CD4-positive, alpha-beta T cell treated with Interleukin-6 at 100 ng/mL for 8 hours (primary cell): ENCODE measurements at places on chromosomes 12 and 14.
A peak's percentile ranks its signal among the peaks of the same experiment; 100 is the strongest.

- no peak for DNase-seq
These were observed 65.5 kb downstream of the PELI2 start for GRCh38 chr14:56183631-56184157.

DNA sequence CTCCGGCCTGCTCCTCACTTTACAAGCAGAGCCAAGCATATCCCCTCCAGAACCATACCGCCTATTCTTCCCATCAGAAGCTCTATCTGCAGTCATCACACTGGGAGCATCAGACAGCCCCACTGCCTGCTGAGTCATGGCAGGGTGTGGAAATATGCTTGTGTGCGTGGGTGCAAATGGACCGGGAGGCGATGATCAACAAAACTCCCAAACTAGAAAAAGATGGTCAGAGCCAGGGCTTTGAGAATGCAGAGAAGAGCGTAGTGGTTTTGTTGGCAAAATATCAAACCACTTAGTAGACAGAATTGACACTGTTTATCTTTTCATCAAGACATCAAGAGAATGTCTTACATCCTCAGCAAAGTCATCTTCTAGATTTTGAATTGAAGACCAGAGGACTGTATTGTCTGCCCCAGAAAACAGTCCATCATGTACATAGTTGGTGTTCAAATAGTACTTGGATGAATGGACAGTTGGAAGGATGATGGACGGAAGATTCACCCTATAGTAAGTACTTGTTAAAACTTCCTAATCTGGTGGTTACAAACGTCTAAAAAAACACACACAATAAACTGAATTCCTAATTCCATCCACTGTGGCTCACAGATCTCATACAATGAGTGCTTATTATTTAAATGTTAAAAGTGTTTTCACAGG is 54.9 kb downstream of the VWF start:
- DNase-seq, result no peak

DNA sequence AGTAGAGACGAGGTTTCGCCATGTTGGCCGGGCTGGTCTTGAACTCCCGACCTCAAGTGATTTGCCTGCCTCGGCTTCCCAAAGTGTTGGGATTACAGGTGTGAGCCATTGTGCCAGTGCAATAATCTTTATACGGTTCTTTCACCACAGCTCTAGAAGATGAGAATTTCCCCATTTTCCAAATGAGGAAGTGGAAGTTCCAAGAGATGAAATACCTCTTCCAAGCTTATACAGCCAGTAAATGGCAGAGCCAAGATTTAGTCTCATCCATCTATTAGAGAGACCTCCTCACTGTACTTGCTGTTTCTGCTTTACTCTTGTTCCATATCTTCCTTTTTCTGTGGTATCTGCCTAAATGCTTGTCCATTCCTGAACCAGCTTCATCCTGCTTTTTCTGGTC is 3.1 kb upstream of the LMNTD1 start:
- no peak for DNase-seq

GRCh38 chr12:49910331-49911212 is 6.9 kb upstream of the FAIM2 start:
- DNase-seq, result no peak

DNA sequence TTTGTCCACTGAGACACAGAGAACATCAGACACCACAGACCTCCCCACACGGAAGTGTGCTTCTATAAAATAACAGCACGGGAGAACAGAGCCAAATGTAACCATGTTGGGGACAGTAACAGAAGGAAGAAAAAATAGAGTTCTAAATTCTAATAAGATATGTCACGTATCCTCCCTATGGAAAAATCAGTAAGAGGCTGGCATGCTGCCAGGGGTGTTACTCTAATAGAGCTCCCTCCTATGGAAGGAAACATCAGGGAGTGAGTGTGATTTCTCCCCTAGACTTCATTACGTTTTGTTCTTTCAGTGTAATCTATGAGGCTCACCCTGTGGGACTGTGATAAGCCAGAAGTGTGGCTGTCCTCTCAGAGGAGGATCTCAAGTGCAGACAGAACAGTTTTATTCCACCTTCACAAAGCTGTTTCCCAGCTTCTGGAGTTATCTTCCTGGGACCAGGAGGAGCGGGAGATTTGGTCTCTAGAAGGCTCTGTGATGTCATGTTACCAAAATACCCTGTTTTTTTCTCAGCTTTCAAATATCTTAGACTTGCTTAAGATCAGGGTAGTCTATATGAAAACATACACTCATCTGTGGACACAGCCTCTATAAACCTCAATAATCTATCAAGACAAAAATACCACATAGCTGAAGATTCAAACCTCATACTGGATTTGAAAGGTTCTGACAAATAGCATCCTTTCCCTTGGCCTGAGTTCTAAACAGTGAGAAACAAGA is 69.3 kb downstream of the ZFC3H1 start:
- no peak for DNase-seq

DNA sequence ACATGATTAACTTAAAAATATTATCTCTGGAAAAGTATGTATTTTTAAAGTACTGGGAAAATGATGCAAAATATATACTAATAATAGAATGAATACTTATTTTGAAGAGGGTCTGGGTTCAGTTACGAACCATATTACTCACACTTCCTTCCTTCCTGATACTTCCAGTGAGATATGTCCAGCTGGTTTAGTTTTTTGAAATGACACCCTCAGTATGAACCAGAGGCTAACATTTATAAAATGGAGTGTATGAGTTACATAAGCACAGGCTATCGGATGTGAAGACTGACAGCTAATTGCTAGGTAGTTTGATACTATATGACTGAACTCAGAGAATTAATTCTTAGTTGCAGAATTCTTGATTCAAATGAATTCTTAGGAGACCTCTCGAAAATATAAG is 122.9 kb downstream of the OTOGL start:
- no peak for DNase-seq

GRCh38 chr14:68690089-68690958 is 102.5 kb downstream of the ZFP36L1 start:
- DNase-seq, result no peak

DNA sequence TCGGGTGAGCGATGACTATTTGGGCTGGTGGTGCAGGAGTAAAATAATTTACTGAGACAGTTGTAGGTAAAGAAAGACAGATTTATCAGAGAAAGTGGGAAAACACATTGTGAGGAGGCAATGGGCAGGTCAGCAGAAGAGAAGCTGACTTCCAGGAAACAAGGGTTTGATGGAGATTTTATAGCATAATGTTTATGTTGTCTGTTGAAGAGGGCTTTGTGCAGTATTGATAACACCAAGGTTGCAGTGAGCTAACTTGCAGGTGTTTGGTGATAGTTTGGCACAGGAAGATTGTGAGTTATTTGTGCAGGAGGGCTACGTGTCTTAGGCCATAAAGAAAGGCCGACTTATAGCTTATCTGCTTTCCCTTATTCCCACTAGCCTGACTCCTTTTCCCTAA is 72.2 kb downstream of the DHRS2 start:
- no peak for DNase-seq

- DNase-seq, result peak; percentile 10
These were observed 59.5 kb downstream of the SEL1L start for GRCh38 chr14:81474148-81474492.

GRCh38 chr12:71477609-71478008 is 38.0 kb downstream of the LGR5 start:
- no peak for DNase-seq

- DNase-seq, result no peak
These were observed 79.9 kb downstream of the PHLDA1 start for GRCh38 chr12:75951399-75952278.

GRCh38 chr12:79776111-79776510 is 85.3 kb upstream of the PAWR start:
- no peak for DNase-seq

GRCh38 chr12:117518594-117519270 is 157.3 kb upstream of the NOS1 start:
- no peak for DNase-seq

GRCh38 chr12:42735861-42736361 is 146.4 kb upstream of the PRICKLE1 start:
- DNase-seq, result no peak

- DNase-seq, result peak; percentile 46
These were observed 38.3 kb downstream of the ATF7IP start for GRCh38 chr12:14403711-14404196.

DNA sequence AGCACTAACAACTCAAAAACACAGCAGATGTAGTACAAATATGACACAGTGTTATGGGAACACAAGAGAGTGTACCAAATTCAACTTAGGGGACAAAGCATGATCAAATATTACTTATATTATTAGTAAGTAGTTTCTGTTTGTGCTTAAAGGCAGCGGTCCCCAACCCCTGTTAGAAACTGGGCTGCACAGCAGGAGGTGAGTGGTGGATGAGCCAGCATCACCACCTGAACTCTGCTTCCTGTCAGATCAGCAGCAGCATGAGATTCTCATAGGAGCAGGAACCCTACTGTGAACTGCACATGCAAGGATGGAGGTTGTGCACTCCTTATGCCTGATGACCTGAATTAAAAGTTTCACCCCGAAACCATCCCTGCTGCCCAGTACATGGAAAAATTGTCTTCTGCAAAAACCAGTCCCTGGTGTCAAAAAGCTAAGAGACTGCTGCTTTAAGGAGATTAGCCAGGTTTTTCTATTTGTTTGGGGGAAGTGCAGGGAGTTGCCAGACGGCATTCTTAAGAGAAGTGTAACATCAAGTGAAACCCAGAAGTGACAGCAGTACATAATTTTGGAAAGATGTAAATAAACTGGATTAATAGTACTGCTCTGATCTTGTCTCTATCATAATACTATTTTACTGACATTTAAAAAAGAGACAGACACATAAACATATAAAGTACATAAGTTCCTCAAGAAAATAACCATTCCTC is 26.7 kb downstream of the GTF2A1 start:
- peak; percentile 3 for DNase-seq

- no peak for DNase-seq
These were observed 4.1 kb upstream of the PCNX4 start for GRCh38 chr14:60087668-60088067.

GRCh38 chr14:75734854-75735253 is 73.8 kb downstream of the TTLL5 start:
- no peak for DNase-seq

- DNase-seq, result no peak
These were observed 588.2 kb downstream of the NRXN3 start for GRCh38 chr14:78758333-78758732.

GRCh38 chr12:27517546-27517945 is 6.5 kb upstream of the PPFIBP1 start:
- DNase-seq, result no peak

GRCh38 chr14:20379743-20380142 is 33.6 kb downstream of the TEP1 start:
- no peak for DNase-seq

DNA sequence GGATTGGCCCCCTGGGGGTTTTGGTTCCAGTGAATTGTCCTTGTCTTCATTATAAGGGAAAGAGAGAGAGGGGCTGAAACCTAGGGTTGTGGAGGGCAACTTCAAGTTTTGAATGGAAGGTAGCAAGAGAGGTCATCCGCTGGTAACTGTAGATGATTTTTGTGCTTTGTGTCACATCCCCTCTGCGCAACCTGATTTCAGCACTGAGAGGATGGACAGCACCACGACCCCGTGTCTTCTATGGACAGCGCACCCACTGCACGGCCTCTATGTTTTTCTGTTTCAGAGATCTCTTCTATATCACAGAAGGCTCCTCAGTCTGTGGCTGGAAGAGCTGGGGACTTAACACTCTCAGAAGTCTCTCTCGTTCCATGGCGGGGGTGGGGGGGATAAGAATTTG is 127.0 kb upstream of the RPH3A start:
- DNase-seq, result no peak

GRCh38 chr12:13038491-13039161 is 5.6 kb upstream of the FAM234B start:
- DNase-seq, result no peak

GRCh38 chr14:69699748-69700303 is 67.1 kb upstream of the SRSF5 start:
- DNase-seq, result no peak

- DNase-seq, result no peak
These were observed 33.1 kb upstream of the CCDC60 start for GRCh38 chr12:119301379-119301778.

- DNase-seq, result no peak
These were observed 208.3 kb downstream of the GXYLT1 start for GRCh38 chr12:41936333-41936732.

- DNase-seq, result no peak
These were observed 25.1 kb downstream of the NOC4L start for GRCh38 chr12:132169376-132169775.

DNA sequence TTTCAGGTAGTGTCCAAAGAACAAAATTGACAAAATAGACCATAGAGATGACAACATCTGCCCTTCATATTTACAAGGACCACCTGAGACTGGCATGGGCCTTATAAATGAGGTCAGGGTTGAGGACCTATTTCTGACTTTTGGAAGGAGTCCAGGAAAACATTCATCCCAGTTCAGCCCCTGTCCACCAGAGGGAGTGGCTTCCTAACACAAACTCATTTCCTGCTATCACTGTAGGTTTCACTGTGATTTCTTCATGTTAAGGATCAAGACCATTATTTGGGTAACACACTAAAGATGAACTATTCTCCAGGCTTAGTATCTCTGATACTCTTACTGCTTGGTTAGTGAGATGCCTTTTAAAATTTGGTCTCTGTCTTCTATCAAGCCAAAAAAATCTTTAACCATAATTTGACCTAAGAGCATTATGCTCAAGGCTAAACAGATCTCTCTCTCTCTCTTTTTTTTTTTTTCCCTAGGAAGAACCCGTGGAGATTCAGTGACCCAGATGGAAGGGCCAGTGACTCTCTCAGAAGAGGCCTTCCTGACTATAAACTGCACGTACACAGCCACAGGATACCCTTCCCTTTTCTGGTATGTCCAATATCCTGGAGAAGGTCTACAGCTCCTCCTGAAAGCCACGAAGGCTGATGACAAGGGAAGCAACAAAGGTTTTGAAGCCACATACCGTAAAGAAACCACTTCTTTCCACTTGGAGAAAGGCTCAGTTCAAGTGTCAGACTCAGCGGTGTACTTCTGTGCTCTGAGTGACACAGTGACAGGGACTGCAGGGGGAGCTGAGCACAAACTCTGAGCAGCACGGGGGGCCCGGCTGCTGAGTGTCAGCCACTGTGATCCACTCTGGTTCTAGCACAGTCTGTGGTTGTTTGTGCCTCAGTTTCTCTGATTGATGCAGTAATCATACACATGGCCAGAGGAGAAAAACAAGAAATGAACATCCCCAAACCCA is 267.6 kb upstream of the OR4E1 start:
- DNase-seq, result peak; percentile 52

- DNase-seq, result no peak
These were observed 114.3 kb upstream of the CAND1 start for GRCh38 chr12:67154901-67155300.

GRCh38 chr14:75769047-75769685 is 108.1 kb downstream of the TTLL5 start:
- DNase-seq, result no peak

- no peak for DNase-seq
These were observed 19.9 kb upstream of the BDKRB2 start for GRCh38 chr14:96184737-96185136.

GRCh38 chr12:10783252-10783651 is 19.2 kb downstream of the TAS2R7 start:
- no peak for DNase-seq

- no peak for DNase-seq
These were observed 6.8 kb downstream of the ACAD10 start for GRCh38 chr12:111692575-111693210.

GRCh38 chr12:51505360-51506105 is 80.9 kb downstream of the SLC4A8 start:
- no peak for DNase-seq

- no peak for DNase-seq
These were observed 2.4 kb upstream of the ERC1 start for GRCh38 chr12:988646-989045.
